CD4-positive, alpha-beta T cell treated with Interleukin-17A for 1 hour (primary cell): ENCODE measurements at places on chromosomes 5 and 9.
A peak's percentile ranks its signal among the peaks of the same experiment; 100 is the strongest.

GRCh38 chr5:64505769-64506566 is at the start of gene RGS7BP:
RGS7BP (plus strand) TSS chr5:64506015; CDS start chr5:64506625, 610 bp downstream.
- DNase-seq: no peak

DNA sequence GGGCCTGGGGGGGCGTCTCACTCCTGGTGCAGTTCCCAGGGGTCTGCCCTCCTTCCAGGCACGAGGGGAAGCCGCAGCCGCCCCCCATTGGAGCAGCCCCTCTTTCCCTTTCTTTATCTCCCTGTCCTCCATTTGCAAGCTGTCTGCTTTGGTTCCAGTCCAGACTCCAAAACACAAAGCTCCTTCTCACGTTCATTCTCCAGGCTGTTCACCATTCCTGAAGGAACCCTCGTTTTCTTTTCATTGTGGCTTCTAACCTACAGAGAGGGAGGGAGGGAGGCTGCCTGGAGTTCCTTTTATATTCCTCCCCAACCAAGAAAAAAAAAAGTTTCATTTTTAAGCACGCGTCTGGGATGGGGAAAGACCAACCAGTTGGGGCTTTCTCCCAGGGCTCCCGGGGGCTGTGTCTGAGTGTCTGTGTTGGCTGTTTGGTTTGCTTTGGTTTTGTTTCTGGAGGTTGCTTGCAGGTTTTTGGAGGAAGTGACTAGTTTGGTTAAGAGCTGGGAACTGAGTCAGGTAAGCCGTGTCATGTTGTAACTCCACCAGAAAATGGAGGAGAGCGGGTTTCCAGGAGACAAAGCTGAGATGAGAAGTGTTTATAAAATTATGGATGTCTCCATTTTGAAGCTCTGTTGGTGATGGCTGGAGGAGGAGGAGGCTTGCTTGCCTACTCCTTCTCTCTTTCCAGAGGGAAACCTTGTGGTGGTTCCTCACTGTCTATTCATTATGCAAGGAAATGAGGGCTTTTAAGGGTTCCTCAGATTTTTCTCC is 1.6 kb downstream of the ZNF462 start:
- DNase-seq: no peak

GRCh38 chr5:181224390-181225229 is 1.5 kb downstream of the TRIM41 start:
- DNase-seq: peak; percentile 60

DNA sequence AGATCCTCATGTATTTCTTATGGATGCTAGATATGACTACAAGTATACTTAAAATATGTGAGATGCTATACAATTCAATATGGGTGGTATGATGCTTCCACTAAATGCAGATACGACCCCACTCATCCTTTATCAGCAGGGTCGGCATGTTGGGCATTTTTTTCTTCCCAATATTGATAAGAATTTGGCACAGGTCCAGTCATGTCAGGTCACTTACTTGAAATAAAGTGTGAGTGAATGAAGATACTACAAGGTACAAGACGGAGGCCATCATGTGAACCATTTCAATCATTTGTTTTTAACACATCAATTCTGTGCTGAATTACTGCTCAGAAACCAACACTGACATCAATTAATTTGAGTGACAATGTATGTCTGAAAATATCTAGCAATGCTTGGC is 146.9 kb upstream of the GNA14 start:
- DNase-seq: no peak

GRCh38 chr5:14739981-14740380 is 75.5 kb downstream of the OTULIN start:
- DNase-seq: no peak

GRCh38 chr5:150246835-150247234 is 42.7 kb downstream of the CAMK2A start:
- no peak for DNase-seq

DNA sequence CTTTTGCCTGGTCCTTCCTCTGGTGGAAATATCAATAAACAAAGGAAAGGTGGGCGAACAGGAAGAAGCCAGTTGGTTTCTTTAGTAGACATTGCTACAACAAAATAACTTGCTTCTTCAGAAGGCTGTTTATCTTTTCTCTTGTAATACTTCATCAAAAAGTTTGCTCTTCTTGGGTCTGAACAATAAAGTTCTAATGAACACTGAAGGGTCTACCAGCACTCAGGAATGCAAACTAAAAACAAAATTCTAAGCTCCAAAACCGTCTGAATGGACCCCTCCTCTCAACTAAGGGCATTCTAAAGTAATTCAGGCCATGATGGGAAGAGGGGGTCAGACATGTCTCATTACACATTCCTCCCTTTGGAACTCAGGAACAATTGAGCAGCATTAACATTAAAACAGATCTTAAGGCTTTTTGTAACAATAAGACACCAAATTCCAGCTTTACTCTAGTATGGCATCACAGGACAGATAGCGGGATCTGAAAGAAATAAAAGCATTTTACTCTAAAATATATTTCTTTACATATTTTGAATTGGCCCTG is 2.3 kb downstream of the TBCA start:
- no peak for DNase-seq

DNA sequence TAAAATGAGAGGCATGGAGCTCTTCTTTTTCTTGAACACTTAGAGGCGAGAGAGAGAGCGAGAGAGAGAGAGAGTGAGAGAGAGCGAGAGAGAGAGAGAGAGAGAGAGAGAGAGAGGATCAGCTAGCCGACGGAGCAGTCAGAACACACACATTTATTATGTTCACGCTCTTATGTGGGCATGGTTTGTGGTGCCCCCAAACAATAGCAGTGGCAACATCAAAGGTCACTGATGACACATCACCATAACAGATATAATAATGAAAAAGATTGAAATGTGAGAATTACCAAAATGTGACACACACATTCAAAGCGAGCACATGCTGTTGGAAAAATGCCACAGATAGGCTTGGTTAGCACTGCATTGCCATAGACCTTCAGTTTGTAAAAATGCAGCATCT is 116.1 kb downstream of the KDM4C start:
- peak; percentile 14 for DNase-seq

- DNase-seq: peak; percentile 80
Observed at GRCh38 chr5:170225326-170226128, 7.3 kb upstream of the C5orf58 start.

DNA sequence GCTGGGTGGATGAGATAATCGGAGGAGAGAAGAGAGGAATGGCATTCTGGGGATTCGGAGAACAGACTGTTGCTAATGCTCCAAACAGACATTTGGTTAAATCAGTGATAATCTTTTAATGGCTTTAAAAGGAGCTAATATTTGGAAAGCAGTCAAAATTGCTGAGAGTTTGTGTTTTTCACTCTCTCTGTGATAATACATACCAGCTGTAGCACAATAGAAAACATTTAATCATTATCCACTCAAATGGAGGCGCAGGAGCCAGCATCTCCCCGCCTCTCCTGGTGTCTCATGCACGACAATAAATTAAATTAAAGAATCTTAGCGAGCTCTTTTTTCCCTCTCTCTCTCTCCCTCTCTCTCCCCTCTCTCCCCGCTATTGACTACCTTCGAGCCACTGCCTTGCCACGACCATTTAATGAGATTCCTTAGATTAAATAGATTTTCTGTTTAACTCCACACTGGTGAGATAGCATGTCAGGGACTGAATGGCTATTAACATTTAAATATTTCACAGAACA is 268.6 kb upstream of the MVB12B start:
- no peak for DNase-seq

- DNase-seq: no peak
Observed at GRCh38 chr5:3925022-3925421, 329.4 kb downstream of the IRX1 start.

GRCh38 chr5:20109326-20109725 is 121.3 kb upstream of the CDH18 start:
- no peak for DNase-seq

DNA sequence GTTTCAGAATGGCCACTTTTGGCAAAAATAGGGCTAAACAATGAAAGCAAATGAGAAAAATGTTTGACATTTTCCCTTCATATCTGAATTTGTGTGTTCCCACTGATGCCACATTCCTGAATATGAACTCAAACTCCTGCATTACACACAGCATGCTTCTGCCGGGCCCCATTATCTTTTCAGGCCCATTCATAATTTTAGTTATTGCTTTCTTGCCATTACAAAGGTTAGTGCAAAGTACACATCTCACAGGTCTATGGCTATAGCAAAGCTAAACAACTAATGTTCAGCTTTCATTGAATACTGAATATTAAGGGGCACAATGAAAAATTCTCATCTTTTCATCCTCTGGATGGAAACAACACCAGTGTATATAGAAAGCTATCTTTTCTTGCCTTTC is 568.9 kb upstream of the ZNF608 start:
- no peak for DNase-seq

DNA sequence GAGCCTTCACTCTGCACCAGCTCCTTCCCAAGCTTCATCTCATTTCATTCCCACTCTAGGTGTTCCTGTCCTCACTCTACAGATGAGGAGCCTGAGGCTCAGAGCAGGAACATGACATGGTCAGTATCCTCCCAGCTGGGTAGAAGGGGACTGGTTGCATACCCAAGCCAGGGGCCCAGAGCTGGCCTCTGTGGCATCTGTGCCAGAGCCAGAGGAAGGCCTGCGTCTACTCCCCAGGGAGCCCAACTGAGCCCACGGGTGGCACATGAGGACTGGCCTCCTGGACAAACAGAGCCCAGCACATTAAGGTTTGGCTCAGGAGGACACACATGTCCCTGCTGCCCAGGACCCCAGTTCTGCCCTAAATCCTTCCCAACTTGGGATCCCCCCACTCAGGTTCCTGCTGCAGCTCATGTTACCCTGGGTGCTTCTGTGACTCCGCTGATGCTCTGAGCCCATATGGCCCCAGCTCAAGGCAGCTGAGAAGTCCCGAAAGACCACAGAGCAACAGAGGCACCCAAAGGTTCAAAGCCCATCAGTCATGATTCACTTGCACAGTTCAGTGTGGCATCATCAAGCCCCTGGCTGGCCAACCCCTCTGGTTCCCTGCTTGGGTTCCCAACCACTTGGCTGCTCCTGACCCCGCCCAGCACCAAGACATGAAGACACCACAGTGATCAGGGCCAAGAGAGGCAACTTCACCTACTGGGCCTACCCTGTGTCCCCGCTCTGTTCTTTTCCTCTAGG is 8.5 kb upstream of the NEURL1B start:
- DNase-seq: no peak

DNA sequence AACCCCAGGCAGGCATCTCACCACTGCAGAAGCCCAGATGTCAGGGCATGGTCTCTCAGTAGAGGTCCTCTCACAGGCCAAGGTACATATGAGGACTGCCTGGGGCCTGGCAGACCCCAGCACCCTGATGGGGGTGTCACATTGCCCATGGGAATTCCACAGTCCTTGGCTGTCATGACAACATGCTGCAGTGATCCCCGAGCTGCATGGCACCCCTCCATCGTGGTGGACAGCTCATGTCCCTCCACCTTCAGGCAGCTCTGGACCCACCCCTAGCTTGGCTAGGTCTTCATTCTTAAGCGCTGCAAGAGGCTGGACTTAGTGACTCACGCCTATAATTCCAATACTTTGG is 74.1 kb upstream of the LRRTM2 start:
- DNase-seq: no peak

- DNase-seq: no peak
Observed at GRCh38 chr5:87770601-87771121, 357.9 kb upstream of the CCNH start.

DNA sequence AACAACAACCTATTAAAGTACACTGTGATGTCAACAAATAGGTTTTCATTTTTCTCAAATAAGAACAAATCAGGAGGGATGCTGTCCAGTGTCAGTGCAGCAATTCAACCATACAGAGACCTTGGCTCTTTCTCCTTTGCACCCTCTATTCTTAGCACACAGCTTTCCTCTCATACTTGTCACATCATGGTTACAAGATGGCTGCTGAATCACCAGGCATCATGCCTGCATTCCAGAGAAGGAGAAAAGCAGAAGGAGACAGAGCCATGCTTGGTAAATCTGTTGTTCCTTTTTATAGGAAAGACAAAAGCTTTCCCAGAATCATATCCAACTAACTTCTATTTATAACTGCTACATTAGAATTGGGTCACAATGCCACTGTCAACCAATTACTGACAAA is 124.7 kb upstream of the VLDLR start:
- DNase-seq: no peak

- DNase-seq: no peak
Observed at GRCh38 chr5:98471458-98471857, 302.0 kb upstream of the RGMB start.

- DNase-seq: no peak
Observed at GRCh38 chr5:79837761-79838551, 148.3 kb downstream of the CMYA5 start.

- no peak for DNase-seq
Observed at GRCh38 chr5:80919678-80920196, 40.4 kb upstream of the RASGRF2 start.

DNA sequence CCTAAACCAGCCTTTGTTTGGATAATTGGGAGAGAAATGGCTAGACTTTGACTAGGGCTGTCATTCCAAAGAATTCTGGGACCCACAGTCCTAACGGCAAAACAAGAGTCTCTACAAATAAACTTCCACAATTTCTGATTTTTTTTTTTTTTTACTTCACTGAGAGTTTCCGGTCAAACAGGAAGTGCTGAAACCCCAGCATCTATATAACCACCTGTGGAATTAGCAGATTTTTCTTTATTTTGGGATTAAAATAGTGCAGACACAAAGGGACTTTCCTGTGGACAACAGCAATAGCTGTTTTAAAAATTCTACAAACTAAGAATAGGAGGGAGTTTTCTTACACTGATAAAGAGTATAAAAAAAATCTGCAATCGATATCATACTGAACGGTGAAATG is 157.4 kb downstream of the ARSB start:
- no peak for DNase-seq
